ENCODE measurements at places on chromosomes 1 and 21.

GRCh38 chr21:30233228-30234020 lies 17.5 kb upstream of the CLDN8 start:
- no peak for DNase-seq

GRCh38 chr1:39170731-39171667 lies 33.5 kb upstream of the MACF1 start:
- DNase-seq = no peak

DNA sequence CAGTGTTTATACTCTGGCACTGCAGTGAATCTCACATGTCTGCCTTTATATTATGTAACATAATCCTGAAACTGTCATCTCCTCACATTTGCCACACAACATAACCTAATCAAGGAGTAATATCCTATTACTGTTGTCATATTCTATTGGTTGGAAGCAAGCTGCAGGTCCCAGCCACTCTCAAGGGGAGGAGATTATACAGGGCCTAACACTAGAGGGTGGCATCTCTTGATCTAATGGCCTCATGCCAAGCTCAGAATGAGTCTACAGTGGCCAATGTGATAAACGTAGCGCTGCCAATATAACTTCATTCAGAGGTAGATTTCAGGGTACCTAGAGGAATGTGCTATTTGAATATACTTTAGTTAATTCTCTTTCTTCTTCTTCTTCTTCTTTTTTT lies 166.8 kb downstream of the BACH1 start:
- no peak for DNase-seq

DNA sequence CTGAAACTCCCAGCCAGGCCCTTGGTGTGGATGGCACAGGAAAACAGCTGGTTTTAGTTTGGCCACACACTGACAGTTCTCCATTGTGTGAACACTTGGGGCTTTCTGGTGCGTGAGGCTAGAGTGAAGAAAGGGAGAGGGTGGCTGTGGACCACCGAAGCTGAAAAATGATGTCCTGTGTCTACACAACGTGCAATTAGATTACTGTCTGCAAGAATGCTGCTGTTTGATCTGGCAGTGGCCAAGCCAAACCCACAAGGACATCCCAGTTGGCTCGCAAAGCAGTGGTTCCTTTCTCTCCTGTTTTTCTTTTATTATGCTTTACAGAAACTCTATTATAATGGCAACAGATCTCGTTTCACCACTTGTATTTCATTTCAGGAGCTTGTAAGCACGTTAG lies 58.9 kb downstream of the ERG start:
- no peak for DNase-seq

DNA sequence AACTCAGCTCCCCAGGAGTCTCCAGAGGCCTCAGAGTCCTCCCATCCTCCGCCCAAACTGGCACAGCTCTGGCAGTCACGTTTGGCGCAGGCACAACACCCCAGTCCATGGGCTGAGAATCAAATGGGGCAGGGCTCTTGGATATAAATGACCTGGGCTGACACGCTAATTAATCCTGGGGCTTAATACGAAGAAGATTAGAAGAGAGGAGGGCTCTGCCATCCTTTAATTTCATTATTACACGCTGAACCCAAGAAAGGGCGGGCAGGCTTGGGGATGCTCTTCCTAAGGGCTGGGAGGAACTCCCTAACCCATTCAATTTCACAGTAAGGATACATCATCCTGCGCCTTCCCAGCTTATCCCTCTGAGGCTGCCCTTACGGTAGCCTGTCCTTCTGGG lies 2.4 kb downstream of the GRIK3 start:
- DNase-seq = no peak

GRCh38 chr1:105483436-105483835 lies 1573.0 kb upstream of the PRMT6 start:
- no peak for DNase-seq

DNA sequence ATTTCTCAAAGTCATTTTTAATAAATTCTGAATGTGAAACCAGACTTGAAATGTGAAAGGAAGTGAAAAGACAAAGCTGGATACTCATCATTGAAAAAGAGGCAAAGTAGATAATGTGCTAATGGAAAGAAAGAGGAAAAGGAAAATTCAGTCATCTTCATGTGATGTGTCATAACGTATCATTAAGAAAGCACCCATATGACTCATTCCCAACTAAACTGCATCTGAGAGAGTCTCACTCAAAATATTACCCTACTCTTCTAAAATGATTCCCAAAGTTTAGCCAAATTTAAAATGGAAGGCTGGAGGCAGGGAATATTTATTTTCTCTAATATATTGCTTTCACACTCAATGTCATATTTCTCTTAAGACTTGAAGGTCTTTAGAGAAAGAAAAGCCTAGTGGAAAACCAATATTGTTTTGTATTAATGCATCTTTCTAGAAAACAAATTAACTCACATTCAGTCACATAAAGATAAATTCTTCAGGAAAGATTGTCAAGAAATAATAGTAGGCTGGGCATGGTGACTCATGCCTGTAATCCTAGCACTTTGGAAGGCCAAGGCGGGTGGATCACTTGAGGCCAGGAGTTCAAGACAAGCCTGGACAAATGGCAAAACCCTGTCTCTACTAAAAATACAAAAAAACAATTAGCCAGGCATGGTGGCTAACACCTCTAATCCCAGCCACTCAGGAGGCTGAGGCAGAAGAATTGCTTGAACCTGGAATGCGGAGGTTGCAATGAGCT lies 129.9 kb downstream of the SLC30A10 start:
- DNase-seq = no peak

DNA sequence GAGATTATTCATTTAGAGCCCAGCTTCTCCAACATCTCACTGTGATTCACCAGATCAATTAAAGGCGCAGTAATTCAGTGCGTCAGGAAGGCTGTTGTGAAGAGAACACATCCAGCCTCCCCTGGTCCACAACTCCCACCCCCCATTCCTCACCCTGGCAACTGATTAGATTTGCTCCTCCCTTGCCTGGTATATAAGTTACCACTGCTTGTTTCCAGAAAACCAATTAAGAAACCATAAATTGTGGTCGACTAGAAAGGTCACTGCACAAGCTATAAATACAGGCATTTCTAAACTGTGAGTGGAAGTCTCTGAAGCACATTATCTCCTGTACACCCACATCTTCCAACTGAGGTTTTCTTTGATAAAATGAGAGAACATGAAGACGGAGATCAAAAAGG lies 41.9 kb downstream of the FAM163A start:
- DNase-seq = no peak

DNA sequence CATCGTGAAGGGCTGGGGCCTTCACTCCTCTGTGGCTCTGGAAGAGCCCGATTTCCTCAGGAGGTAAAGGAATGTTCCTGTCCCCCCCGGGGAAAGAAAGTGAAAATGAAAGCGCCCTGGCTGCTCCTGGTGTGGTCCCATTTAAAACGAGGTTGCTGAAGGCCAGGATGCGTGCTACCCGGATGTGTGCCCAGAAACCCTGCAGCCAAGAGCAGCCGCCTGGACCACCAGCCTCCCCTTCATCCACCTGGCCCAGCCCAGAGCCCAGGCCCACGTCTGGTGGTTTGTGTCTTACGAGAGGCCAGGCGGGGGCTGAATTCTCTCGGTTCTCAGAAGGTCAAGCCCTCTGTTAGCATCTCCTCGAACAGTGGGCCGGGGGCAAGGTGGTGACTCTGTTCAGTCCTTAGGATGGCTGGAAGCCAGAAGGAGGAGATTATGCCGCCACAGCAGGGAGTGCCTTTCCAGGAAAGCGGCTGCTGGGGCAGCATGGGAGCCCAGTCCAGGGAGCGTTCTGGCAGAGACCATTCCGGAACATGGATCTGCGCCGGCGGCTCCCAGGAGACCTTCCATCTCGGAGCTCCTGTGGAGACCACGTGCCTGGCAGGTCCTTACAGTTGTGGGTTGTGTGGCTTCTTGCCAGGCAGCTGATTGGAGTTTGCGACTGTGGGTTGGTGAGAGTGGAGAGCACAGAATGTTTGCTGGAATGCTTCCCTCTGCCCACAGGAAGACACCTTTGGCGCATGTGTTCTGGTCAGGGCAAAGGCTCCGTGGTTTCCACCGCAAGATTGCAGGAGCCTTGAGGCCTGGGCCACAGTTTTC lies 1.4 kb downstream of the GUK1 start:
- DNase-seq = no peak

DNA sequence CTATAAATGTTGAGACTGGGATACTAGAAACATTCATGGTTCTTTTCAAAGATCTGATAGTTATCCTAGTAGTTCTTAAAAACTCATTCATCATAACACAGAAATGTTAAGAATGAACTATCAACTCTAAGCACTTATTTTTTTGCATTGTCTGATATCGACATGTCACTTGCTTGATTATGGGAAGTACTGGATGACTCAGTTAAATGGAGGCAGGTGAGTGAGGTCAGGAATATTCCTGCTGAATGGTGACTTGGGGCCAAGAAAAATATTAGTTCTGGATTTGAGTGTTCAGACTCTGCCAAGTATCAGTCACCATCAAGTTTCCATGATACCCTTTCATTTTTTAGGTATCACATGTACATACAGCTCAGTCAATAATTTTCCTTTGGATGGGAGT lies 63.6 kb downstream of the NEK7 start:
- DNase-seq = no peak

GRCh38 chr1:55767171-55767570 lies 552.0 kb upstream of the USP24 start:
- DNase-seq = no peak

DNA sequence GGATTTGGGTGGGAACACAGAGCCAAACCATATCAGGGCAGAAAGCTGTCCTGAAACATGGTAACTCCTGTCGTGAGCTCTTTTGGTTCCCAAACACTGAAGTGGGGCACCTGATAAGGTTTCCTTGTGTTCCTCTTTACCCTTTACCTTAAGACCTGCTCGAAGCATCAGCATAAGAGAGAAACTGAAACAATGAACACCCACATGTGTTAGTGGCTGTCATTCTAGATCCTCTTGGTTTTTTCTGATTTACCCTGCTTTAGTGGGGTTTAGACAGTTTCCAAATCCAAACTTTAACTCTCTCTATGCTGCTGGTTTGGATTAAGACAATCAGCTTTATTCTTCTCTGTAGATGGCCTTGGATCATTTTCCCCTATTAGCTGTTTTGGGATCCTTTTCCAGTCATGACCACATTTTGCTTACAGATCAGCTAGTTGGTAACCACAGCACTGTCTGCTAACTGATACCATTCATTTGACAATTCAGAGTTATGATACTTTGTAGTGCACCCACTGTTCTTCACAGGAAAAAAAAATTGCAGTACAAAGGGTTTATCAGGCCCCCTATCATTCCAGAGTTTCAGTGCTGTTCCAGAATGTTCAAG lies 975 bp upstream of the MNDA start:
- no peak for DNase-seq

- DNase-seq = no peak
Observed at GRCh38 chr1:211551638-211552460, 27.1 kb downstream of the SLC30A1 start.

DNA sequence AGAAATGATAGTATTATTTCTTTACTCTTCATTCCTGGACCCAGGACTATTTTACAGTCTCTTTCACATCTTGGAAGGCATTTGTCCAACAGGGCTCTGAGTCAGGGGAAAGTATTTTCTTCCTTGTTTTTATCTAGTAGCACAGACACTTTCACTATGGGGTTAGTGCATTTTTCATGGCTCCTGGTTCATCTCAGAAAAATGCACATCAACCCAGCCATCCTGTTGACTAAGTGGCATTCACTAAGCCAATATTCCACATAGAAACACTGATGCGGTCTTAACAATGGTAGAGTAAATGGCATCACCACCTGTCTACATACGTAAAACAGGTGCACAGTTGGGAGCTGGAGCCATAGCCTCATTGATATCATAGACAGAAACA lies 87.4 kb upstream of the C1orf21 start:
- DNase-seq = no peak

- no peak for DNase-seq
Observed at GRCh38 chr1:243508943-243509342, 253.1 kb downstream of the SDCCAG8 start.

- no peak for DNase-seq
Observed at GRCh38 chr1:23215291-23215690, 2.0 kb downstream of the HTR1D start.

- peak; percentile 76 for DNase-seq
Observed at GRCh38 chr21:45128613-45129188, 54.3 kb downstream of the ADARB1 start.

DNA sequence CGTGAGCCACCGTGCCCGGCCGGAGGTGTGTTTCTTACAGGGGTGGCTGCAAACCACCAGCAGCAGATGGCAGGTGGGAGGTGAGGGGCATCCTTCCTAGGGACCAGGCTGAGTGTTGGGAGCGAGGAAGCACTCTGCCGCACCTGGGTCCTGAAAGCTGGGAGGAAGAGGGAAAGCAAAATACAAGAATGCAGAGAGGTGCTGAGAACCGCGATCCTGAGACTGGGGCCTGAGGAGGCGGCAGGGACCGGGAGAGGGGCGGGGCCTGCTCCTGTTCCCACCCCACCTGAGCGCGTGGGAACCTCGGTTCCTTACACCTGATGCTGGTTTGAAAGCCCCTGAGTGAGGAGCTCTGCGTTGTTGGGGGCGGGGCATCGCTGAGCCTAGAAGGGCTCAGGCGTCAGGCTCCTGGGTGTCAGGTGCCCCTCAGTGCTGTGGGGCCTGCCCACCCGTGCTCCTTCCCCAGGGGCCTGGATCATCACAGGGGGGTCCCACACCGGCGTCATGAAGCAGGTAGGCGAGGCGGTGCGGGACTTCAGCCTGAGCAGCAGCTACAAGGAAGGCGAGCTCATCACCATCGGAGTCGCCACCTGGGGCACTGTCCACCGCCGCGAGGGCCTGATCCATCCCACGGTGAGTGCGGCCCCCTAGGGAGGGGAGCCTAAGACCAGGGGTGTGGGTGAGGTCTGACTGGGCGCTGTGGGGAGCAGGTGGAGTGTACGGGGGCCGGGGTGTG lies 15.5 kb downstream of the TRPM2 start:
- DNase-seq = peak; percentile 34

GRCh38 chr1:45769261-45769932 lies 18.9 kb upstream of the IPP start:
- DNase-seq = no peak

DNA sequence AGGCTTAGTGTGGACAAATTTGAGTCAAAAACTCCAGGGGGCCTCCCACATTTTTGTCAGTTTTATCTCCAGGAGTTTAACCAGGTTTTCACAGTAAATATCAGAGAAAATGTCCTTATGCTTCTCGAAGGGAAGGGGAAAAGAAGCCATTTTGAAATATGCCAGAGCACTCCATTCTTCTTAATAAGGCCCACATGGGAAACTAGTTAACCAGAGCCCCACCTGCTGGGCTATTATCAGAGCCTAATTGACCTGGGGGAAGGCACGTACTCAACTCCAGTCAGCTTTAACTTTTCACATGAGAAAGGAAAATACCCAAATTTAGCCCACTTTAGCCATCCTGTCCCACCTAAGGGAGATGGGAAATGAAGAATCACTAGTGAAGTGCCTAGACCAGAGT lies 296.3 kb downstream of the PTBP2 start:
- no peak for DNase-seq

Data from activated naive CD4-positive, alpha-beta T cell treated with anti-CD3 and anti-CD28 coated beads, Interleukin-2, amount 50 U/mL, for 72 hours (primary cell).